Activated T-cell treated with anti-CD3 and anti-CD28 coated beads, Interleukin-2, amount 50 U/mL, for 72 hours (primary cell): ENCODE measurements at places on chromosomes 3 and 15.

- no peak for DNase-seq
These were observed 41.3 kb downstream of the CHDH start for GRCh38 chr3:53804697-53805462.

DNA sequence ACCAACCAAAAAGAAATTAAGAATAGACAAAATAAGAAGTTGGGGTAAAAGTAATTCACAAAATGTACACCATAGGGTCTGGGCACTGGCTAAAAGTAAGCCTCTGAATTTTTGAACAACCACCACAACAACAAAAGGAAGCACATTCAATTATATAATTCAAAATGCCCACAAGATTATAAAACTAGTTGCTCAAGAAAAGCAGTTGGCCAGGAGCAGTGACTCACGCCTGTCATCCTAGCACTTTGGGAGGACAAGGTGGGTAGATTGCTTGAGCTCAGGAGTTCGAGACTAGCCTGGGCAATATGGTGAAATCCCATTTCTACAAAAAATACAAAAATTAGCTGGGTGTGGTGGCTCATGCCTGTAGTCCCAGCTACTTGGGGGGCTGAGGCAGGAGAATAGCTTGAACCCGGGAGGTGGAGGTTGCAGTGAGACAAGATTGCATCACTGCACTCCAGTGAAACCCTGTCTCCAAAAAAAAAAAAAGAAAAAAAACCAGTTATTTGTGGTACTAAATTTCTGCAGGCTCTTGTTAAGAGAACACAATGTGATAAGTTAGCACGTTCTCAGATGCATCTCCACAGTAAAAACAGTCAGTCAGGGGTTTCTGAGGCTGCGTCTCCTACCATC, 6.6 kb upstream of the ATP11B start:
- no peak for DNase-seq

- no peak for DNase-seq
These were observed 40.3 kb upstream of the TSEN2 start for GRCh38 chr3:12443781-12444522.

DNA sequence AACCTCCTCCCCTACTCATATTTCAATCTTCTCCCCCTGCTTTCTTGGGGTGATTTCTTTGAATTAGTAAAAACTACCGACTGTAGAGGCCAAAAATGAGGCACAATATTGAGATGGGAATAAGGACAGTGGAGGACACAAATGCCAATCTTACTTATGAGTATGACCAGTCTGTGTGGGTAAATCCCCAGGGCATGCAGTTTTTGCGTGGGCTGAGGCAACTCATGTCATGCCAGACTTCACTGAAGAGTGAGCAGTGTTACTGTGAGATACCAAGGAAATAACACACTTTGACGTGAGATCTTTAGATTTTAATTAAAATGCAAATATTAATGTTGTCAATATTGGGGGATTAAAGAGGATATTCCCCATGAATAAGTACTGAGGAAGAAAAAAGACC, 254.3 kb upstream of the ICE2 start:
- DNase-seq, result peak; percentile 13

DNA sequence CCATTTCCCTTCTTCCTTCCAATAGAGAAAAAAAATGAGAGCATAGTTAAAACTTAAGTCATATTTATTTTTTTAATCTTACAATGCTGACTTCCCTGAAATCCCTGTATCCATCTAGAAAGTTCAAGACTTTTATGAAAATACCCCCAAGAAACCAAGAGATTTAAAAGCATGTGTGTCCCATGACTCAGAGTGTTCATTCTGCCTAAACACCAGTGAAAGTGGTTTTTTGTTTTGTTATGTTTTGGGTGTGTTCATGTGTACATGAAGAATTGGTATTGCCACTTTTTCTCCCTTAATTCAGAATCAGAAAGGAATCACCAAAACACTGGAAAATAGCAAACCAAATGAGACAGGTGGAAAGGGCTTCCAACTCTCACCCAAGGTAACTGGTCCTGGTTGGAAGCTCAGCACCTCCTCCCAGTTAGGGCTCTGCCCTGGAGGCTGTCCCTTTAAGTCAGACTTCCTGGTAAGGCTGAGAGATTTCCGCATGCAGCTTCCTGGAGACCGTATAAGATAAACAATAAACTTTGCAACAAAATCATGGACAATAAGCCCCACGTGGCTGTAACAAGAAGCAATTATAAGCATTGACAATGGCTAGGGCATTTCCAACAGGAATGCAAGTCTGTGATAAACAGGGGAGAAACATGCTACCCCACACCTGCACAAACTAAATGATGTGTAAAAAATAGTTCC, 121.9 kb upstream of the ARHGEF3 start:
- no peak for DNase-seq

DNA sequence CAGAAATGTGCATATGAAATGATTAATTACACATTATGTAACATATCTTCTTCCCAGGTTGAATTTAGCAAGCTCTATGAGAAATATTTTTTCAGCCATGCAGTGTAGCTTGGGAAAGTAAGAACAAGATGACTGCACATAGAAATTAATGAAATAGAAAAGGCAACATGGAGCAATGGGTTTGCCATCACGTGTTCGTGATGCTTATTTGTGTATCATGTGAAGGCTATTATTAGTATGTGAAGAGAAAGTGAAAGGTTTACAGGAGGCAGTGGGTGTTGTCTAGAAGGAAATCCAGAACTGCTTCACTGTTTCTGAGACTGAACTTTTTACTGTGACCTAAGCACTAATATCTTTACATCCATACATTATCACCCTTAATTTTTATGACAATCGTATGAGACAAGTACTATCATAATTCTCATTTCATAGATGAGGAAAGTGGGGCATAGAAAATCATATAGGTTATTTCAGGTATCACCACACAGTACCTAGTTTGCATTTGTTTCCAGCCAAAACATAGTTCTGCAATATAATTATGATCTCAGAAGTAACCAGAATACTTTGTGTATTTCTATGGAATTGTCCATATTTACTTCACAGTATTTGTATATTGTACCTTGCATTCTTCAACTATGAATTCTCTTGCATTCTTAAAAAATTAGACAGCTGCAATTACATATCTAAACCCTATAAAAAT, 14.9 kb downstream of the SERPINI1 start:
- DNase-seq, result no peak

DNA sequence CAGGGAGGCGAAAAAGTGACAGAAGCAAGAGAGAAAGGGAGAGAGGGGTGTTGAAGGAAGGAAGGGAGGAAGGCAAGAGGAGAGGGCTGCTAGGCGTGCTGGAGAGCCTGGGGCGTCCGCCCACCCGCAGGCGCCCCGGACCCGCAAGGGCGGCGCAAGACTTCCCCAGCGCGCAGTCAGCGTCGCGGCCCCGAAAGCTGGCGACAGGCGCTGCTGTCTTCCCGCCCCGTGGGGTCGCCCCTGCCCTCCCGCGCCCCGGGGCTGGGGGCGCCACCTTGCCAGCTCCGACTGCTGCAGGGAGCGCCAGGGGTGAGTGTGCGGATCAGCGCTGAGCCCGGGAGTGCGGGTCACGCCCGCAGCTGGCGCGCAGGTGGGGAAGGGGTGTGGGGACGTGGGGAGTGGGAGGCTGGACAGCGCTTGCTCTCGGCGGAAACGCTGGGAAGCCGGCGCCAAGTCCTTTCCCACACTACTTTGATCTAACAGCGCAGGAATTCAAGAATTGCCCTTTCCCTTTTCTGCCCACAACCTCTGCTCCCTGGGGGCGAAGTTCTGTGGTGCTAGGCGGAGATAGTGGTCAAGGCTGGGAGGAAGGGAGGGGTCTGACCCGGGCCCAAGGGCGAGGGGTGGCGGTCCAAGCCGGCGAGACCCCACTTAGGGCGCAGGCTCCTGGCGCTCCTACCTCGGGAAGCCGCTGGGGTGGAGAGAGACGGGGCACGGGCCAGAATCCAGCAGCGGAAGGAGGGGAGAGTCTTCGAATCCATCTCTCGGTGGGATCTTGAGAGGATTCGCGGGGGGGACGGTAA, 266.1 kb downstream of the CGGBP1 start:
- peak; percentile 9 for DNase-seq

- no peak for DNase-seq
These were observed 64.2 kb downstream of the ISG20 start for GRCh38 chr15:88702983-88703382.

GRCh38 chr3:151315846-151316245, 774 bp downstream of the GPR87 start:
- DNase-seq, result no peak

- DNase-seq, result no peak
These were observed 32.4 kb downstream of the ACAN start for GRCh38 chr15:88835646-88836045.

DNA sequence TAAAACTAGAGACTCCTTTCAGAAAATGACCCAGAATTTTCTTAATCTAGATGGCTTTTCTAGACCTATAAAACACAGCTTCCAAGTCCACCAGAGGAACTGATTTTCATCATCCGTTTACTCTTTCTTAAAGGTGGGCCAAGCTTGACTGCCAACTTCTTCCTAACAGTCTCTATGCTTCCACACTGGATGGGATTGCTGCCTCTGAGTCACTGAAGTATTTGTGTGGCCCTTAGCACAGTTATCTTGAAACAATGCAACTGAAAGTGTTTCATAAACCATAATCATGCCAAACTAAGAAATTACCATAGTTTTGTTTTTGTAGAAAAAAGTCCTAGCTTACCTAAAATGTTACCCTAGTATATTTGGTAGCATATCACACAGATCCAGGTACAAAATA, 985.7 kb downstream of the TUSC7 start:
- DNase-seq, result no peak

DNA sequence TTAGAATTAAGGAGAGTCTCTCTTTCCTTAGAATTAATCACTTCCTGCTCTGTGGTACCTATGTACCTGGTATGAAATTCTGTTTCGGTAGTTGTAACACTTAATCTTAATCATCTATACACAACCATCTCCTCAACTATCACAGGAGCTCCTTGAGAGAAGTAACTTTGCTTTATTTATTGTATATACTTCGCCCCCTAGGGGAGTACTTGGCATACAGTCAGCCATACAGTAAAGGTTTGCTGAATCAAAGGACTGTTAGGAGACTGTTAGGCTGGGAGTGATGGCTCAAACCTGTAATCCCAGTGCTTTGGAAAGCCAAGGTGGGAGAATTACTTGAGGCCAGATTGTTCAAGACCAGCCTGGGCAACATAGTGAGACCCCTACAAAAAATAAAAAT, 44.7 kb downstream of the RORA start:
- DNase-seq, result no peak

- DNase-seq, result no peak
These were observed 52.6 kb downstream of the MBNL1 start for GRCh38 chr3:152321200-152321954.

DNA sequence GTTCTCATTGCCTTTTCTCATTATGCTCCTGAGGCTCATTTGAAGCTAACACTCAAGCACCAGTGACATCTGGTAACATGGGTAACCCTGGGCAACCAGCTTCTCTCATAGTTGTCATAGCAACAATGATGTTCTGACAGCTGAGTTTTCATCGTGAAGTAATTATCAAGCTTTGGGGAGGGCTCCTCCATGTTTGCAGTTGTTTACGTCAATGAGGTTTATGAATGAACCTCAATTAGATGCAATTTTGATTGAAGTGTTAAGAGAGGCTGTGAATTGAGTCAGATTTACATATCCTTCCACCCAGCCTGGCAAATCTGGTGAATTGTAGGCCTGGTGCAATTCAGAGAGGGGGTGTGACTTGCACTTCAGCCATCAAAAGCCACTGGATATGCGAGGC, 119.3 kb upstream of the CHD2 start:
- no peak for DNase-seq

DNA sequence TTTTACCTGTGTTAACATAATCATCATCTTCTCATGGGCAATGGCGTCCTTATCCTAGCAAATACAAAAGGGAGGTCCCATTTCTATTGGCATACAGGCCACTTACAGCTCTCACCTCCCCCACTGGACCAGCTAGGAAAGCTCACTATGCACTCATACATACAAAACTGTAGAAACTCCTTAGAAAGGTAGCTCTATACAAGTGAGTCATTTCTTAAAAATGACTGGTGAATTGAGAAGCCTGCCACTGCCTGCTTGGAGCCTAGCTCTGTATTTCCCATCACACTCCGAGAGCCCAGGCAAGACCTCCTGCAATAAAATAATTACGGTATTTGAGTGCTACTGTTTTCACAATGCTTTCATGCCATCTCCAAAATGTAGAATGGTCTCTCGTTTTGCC, 321.8 kb downstream of the ULK4 start:
- DNase-seq, result no peak

DNA sequence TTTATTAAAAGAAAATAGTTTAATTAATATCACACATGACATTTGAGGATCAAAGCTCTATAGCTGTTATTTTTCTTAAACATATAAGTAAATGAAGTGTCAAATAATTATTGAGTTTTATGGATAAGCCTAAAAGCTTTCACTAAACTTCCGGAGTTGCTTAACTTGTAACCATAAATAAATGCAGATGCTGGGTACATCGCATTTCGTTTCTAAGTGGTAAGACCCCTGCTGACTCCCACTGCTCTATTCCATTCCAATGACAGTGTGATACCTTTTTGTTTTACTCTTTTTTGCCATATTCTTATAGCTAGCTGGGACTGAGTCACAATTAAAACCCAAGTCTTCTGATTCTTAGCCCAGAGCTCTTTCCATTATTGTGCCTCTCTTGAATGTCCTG, 411.1 kb downstream of the SOX2 start:
- no peak for DNase-seq

- peak; percentile 11 for DNase-seq
These were observed 402.1 kb downstream of the CADM2 start for GRCh38 chr3:85360742-85361387.

GRCh38 chr3:132904-133303, 63.7 kb upstream of the CHL1 start:
- no peak for DNase-seq

DNA sequence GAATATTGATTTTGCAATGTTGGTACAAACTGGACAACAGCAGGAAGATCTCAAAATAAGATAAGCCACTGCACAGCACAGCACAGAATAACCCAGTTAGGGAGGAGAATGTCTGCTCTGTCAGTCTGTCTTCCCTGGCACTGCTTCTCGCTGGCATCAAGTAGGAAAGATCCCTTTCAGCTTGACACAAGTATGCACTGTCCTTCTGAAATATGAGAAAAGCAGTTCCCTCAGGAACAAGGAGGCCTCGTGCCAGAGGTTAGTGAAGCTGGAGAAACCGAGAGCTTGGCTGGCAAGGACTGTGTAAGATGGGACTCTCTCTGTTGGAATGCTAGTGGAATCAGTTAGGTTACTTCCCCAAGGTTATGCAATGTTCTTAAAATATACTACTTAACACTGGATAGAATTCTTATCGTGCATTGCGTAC, 59.1 kb downstream of the FMN1 start:
- no peak for DNase-seq

GRCh38 chr3:129809297-129809696, 84.2 kb downstream of the TMCC1 start:
- DNase-seq, result no peak

GRCh38 chr3:183448369-183449128, 20.1 kb upstream of the MCF2L2 start:
- DNase-seq, result no peak

GRCh38 chr3:9916734-9917680, at the start of gene IL17RC:
IL17RC (plus strand) TSS chr3:9917098; CDS start chr3:9917316, 218 bp downstream.
- peak; percentile 61 for DNase-seq

- no peak for DNase-seq
These were observed 72.8 kb downstream of the HES1 start for GRCh38 chr3:194208709-194209108.

GRCh38 chr3:118245312-118245711, 789.3 kb downstream of the IGSF11 start:
- no peak for DNase-seq

- DNase-seq, result peak; percentile 25
These were observed 187.7 kb downstream of the SATB1 start for GRCh38 chr3:18237251-18238005.
